Central memory CD4-positive, alpha-beta T cell (primary cell): ENCODE measurements at places on chromosomes 5 and 9.

DNA sequence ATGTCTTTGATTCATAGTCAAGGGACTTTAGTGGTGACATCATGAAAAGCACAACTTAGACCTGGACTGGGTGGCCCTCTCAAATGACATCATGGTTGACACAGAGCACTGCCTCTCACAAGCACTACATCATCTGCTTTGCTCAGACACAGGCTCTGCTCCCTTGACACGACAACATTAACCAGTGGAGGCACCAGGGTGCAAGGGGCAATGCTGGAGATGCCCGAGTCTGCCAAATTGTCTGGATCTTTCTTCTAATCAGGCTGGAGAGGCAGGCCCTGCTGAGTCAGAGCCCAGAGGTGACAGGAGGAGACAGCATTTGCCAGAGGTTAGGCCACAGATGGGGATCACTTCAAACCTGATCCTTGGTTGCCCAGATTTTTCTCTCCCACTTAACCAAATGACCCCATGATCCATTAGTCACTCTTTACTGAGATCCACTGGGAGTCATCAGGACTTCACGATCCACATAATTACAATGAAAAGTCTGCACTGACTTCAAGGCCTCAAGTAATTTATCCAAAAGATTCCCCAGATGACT lies 174.4 kb downstream of the SLIT3 start:
- DNase-seq = no peak

DNA sequence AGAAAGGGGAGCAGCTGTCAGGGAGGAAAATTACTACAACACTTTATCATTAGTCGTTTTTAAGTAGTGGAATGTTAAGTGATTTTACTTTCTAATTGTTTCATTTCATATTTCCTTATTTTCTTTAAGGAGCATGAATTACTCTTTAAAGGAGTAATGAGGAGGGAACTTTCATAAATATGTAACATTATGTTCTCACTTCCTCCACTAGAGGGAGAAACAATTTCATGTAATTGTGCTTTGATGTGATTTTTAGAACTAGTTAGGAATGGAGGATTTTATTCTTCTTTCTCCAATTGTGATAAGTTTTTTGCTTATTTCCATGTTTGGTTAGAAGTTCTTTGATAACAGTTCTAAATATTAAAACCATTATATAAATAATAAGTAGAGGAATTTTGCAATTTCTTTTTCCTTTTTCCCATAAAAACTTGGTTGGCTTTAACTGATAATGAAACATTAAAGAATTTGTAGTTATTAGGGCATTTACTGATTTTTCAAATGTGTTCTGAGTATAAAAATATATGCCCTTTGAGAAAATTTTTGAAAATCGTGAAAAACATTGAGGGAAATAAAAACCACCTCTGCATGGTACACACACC lies 25.6 kb downstream of the CEP78 start:
- peak; percentile 15 for DNase-seq

- DNase-seq = no peak
Observed at GRCh38 chr5:115097236-115097635, 72.5 kb downstream of the TRIM36 start.

GRCh38 chr5:56247592-56247991 lies 14.5 kb upstream of the ANKRD55 start:
- DNase-seq = no peak

GRCh38 chr5:163695830-163696578 lies 190.6 kb downstream of the MAT2B start:
- peak; percentile 1 for DNase-seq

DNA sequence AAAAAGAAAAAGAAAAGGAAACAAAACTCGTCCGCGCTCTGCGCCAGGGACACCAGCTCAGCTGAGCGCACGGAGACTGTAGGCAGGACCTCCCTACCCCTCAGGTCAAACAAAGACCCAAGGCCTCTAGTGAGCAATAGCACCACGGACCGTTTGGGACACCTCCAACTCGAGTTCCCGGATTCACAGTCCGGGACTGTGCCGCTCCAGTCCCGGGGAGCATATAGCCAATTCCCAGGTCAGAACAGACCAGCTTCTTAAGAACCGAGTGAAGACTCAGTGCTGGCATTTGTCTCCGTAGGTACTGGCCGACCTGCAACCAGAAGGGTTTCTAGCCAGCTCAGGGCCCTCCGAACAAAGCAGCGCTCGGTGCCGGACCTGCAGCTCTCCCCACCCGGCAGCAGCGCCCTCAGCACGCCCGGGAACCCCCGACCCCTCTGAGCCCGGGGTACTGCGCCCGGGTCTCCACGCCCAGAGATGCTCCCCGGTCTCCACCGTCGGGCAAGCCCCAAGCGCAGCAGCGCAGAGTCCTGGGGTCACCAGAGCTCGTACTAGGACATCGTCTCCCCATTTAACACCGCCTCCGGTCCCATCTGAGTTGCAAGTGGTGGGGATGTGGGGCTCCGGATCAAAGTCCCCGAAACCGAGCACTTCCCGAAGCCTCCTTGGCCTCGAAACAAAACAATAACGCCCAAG lies 591 bp downstream of the ABCA1 start:
- DNase-seq = peak; percentile 20

DNA sequence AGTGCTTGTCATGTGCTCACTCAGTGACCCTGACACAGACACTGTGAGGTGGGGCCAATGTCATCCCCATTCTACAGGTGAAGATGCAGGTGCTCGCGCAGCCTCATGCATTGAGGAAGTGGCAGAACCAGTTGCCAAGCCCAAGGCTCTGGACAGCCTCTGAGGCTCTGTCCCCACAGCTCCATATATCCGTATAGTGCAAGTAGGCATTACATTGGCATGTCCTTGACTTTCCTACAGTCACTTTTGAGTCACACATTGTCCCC lies 58.8 kb upstream of the ANGPTL2 start:
- no peak for DNase-seq

DNA sequence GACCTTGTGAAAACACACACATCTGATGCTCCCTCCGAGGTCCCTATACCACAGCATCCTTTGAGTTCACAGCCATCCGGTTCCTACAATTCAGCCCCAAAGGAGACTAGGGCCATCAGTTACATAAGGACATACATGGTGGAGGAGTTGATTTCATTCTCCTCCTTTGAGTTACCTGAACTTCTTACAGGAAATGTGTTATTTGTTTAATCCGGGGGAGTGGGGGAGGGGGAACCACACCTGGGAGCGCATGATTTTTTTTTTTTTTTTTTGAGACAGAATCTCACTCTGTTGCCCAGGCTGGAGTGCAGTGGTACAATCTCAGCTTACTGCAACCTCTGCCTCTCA lies 30.7 kb downstream of the SEMA4D start:
- DNase-seq = peak; percentile 49

GRCh38 chr9:112011051-112011620 lies 114.5 kb downstream of the UGCG start:
- DNase-seq = no peak

GRCh38 chr5:163846512-163846911 lies 341.1 kb downstream of the MAT2B start:
- DNase-seq = no peak

- DNase-seq = no peak
Observed at GRCh38 chr9:21836437-21837161, 34.2 kb downstream of the MTAP start.

DNA sequence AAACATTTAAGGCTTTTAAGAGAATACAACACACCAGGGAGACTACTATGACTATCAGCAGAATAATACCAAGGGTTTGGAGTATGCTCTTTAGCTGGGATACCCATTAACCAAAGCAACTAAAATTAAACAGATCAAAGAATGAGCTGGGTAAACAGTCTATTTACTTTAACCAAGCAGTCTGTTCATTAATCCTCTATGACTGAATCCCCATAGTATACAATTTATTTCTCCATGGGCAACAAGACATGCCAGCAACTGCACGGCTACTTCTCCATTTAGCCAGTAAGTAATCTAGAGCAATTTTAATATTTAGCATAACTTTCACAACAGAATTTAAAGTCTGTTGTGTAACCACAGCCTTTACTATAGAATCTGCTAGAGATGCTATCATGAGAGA lies 77.6 kb downstream of the CDO1 start:
- no peak for DNase-seq

DNA sequence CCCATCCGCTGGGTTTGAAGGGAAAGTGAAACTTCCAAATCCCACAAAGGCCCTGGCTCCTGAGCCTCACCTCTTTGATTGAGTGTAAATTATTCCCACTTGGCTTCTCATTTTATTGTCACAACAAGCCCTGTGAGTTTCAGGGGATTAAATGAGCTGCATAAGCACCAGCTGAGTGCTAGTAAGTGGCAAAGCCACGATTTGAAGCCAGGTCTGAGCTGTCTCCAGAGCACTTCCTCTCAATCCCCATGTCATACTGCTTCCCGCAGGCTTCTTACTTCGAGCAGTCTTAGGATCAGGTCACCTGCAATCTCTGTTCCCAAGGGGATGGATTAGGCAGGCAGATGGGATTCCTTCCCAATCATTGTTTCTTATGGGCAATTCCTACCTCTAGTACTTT lies 18.0 kb downstream of the RPS14 start:
- no peak for DNase-seq

DNA sequence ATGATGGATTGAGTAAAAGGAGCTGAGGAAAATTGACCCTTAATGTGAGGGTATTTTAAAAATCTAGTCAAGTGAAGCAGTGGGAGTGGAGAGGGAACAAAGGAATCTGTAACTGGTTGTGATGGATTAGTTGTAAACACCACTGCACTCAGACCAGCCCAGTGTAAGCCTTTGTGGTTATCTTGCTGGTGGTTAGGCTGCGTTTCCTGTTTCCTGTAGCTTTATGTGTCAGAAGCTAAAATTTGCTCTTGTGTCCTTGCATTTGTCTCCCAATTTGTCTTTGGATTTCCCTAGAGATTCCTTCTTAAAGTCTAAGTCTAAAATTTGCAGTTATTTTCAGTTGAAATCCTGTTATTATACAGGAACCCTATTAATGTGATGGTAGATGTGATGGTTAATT lies 6.3 kb downstream of the IFNA21 start:
- DNase-seq = peak; percentile 41

DNA sequence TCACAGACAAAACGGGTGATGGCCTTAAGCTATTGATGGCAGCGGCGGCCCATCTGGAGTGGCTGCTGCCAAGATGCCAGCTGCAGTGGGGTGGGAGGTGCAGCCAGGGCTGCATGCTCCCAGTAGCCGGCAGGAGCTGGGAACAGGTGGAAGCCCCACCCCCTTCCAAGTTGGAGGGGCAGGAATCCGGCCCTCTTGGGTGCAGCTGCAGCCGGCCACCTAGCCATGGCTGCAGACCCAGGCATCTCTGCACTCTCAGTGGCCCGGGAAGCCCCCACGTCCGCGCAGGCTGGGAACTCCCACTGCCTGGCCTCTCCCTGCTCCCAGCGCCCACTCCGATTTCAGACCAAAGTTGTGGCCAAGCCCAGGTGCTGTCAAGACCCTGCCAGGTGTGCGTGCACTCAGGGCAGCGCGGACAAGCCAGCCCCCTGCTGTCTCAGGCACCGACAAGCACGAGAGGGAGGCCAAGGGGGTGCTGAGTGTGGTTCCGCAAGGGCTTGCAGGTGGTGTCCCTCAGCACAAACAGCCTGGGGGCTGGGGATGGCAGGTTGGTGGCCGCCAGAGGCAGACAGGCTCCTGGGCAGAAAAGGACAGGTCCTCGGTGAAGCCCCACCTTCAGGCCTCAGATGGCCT lies 115.1 kb upstream of the TSLP start:
- DNase-seq = no peak

- no peak for DNase-seq
Observed at GRCh38 chr9:35811381-35812024, 559 bp downstream of the SPAG8 start.

DNA sequence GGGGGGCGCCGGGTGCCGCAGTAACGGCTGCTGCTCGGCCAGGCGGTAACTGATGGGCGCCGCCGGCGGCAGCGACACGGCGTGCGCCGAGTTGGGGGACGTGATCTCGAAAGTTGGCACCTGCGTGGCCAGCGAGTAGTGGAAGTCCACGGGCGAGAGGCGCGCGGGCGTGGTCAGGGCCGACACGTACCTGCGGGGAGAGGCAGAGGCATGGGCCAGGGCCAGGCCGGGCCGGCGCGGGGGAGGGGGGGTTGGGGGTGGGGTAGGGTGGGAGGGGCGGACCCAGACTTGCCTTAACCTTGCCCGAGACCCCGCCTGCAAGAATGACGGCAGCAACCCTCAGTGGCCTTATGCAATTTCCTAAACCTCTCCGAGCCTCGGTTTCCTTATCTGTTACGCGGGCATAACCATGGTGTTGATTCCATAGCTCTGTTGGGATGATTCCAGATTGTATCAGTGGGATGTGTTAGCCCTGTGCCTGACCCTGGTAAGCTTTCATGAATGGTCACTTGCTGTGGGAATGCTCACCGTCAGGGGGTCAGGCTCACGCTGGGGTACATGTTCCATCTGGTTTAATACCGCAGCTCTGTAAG lies 53.0 kb downstream of the PSD2 start:
- no peak for DNase-seq

GRCh38 chr9:124454296-124454695 lies 4.0 kb downstream of the ADGRD2 start:
- no peak for DNase-seq
